ENCODE measurements at places on chromosomes 7 and 10.

DNA sequence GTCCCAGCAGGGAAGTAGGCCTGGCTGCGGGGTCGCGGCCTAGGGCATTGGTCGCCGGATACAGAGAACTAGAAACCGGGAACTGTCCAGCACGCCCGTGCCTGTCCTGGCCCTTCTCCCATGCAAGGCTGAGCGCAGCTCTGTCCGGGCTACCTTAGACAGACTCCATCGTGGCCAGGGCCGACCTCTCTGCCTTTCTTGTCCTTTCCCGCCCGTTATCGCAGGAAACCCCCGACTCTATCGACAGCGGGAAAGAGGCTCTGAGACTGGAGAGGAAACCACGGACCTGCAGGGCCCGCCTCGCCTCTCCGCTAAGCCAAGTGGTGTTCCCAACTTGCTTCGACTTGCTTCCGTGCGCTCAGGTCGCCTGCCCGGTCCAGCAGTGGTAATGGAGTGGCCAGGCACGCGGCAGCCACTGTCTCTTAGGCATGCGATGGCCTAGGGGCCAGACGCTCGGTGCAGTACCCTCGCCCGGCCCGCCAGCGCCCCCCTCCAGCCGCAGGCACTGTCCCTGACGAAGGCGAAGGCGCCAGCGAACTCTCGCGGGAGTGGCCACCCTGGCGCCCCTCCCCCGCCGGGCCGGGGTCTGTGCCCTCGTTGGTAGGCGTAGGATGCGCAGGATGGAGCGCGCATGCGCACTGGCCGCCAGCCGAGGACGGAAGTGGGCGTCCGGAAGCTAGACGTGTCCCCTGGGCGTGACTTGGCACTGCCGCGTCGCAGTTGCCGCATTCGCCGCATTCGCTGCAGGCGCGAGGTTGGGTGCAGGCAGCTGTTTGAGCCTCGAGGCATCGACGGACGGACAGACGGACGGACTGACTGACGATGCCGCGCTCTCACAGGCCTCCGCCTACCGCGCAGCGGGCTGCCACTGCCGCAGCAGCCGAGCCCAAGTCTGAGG, 54.4 kb downstream of the MCMBP start:
- DNase-seq: peak; percentile 91

DNA sequence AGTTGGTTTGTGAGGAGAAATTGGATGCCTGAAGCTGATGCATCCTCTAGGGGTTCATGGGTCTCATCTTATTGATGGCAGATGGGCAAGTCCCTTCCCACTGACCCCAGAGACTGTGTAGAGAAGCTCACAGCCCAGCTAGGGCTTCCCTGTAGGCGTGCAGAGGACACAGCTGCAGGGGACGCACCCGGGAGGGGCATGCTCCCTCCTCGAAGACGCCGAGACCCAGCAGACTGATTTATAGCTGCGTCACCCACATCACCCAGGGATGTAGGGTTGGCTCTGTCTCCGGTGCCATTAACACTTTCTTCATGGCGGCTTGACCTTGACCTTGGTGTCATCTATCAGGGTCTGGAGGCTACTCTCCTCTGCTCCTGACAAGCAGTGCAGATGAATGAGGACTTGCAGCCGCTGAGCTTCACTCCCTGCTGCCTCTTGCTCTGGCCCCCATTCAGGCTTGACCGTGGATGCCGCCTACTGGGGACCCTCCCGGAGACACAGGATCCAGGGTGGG, 549.7 kb downstream of the TCERG1L start:
- DNase-seq: peak; percentile 5

GRCh38 chr7:143375298-143376034, 5.7 kb upstream of the ZYX start:
- DNase-seq: no peak

DNA sequence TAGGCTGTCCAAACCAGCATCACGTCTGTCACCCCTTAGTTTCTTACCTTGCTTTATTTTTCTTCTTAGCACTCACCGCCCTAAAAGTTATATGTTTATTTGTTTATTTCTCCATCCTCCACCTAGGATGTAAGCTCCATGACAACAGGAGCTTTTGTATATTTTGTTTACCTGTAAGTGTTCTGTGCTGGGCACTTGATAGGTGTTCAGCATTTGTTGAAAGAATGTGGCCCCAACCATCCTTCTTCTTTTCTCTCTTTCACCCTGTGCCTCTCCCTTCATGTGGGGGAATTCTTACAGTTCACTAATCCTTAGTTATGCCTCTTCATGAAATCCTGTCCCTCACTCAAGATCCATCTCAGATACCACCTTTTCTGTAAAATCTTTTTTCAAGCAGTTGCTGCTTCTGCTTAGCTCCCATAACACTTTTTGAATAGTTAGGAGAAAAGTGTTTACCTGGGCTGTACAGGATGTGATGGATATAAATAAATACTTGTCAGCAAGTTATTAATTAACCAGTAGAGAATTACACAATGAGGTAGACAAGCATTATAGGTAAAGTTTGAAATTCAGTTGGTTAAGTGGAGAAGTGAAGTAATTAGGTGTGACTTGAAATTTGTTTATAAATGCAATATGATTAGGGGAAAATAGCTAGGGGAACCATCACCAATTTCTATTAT, 9.7 kb downstream of the AHR start:
- DNase-seq: no peak

GRCh38 chr10:7626283-7626682, 40.5 kb downstream of the ITIH5 start:
- no peak for DNase-seq

GRCh38 chr7:50594734-50595485, 29.7 kb upstream of the DDC start:
- DNase-seq: no peak

DNA sequence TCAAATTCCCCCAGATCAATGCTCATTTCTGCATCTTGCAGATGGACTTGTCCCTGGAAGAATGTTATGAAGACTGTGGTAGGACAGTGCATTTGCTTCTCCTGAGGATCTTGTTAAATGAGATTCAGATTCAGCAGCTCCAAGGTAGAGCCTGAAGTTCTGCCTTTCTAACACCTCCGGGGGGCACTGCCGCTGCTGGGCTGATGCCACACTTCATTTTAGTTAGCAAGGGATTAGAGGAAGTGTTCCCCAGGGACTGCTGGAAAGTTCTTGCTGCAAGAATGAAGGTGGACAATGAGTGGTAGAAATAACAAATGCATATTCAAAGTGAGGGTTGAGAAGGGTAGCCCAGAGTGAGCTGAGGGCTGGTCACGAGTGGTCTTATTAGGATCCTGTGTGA, 434.3 kb upstream of the AKR1E2 start:
- no peak for DNase-seq

DNA sequence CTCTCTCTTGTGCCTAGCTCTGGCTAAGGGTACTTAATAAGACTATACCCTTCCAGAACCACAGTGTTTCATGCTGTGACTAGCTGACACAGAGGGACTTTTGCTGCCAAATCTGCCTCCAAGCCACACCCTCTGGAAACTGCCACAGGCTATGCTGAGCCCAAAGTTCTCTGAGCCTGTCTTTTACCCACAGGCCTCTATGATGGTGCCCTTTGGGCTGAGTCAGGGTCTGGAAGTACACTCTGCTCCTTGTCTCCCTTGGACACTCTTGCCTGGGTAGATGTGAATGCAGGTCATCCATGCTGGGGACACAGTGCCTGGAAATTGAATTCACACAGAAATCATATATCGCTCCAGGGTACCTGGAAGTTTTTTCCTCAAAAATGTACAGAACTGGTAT, 22.6 kb downstream of the DYDC1 start:
- no peak for DNase-seq

GRCh38 chr10:51743146-51743545, 43.8 kb upstream of the CSTF2T start:
- DNase-seq: no peak

GRCh38 chr10:13904064-13904463, 317.3 kb downstream of the PRPF18 start:
- no peak for DNase-seq

- no peak for DNase-seq
Measured at GRCh38 chr10:95360122-95360714, 69.4 kb upstream of the PDLIM1 start.

GRCh38 chr7:106848851-106849442, 16.1 kb upstream of the PIK3CG start:
- DNase-seq: no peak

GRCh38 chr10:29949411-29950011, 109.9 kb downstream of the JCAD start:
- DNase-seq: no peak

- no peak for DNase-seq
Measured at GRCh38 chr7:16066805-16067459, 354.4 kb downstream of the CRPPA start.

GRCh38 chr7:112067632-112068540, 138.3 kb downstream of the DOCK4 start:
- DNase-seq: no peak

DNA sequence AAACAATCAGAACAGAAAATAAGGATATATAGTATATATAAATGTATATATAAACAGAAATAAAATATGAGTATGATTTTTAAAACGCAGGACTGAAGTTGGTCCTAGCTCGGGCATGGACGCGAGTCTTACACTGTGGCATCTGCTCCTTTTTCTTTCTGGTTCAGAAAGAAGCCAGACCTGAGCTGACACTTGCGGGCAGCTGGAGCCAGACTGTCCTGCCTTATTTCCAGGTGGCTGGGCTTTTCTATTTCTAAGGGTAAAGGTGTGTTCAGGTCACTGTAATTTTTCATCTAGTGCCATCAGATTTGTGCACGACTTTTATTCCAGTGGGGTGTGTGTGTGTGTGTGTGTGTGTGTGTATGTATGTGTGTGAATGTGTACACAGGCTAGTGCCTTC, 166.4 kb downstream of the GALNT17 start:
- DNase-seq: no peak

DNA sequence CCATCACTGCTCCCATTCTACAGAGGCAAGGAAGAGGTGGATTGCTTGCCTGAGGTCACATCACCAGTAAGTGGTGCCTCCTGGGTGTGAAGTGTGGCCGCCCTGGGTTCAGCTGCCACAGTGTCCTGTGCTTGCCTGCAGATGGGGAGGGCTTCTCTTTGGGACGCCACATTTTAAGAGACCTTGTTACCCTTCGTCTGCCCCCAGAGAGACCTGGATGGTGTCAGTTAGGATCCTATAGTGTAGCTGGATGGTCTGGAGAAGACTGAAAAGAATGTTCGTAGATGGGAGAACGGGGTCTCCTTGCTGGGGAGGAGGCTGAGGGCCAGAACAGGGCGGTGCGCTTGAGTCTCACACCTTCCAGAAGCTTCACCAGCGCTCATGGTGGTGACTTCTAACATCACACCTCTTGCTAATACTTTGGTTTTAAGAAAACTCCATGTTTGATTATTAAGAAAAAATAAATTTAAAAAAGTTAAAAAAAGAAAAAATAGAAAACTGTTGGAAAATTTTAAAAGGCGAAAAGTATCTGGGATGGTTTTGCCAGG, 2.3 kb downstream of the DOCK1 start:
- DNase-seq: no peak

DNA sequence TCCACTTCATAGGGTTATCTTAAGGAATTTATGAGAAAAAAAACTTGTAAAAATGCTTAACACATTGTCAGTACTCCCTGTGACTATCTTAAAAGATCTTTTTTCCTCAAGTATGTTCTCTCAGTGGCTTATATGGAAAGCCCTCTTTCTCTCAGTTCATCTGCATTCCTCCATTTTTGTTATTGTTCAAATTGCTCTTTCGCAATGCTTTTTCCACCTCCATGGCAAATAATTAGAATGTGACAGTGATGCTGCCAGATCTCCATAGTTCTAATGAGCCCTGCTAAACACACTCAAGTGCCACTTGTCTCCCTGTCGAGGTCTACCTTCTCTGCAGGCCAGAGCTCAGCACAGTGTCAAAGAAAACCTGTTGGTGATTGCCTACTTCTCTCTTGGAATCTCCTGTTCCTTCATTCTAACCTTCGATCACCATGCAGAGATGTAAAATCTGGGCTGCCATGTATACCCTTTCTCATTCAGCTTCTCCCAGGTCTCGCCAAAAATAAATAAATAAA, 37.2 kb upstream of the ABCB5 start:
- no peak for DNase-seq

GRCh38 chr7:108120933-108121332, 9.2 kb downstream of the LAMB4 start:
- DNase-seq: no peak

GRCh38 chr10:101140950-101141615, 10.0 kb downstream of the TLX1 start:
- no peak for DNase-seq

DNA sequence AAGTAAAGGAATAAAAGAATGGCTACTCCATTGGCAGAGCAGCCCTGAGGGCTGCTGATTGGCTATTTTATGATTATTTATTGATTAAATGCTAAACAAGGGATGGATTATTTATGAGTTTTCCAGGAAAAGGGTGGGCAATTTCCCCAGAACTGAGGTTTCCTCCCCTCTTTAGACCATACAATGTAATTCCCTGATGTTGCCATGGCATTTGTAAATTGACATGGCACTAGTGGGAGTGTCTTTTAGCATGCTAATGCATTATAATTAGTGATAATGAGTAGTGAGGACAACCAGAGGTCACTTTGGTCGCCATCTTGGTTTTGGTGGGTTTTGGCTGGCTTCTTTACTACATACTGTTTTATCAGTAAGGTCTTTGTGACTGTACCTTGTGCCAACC, 55.5 kb downstream of the BBS9 start:
- DNase-seq: no peak

DNA sequence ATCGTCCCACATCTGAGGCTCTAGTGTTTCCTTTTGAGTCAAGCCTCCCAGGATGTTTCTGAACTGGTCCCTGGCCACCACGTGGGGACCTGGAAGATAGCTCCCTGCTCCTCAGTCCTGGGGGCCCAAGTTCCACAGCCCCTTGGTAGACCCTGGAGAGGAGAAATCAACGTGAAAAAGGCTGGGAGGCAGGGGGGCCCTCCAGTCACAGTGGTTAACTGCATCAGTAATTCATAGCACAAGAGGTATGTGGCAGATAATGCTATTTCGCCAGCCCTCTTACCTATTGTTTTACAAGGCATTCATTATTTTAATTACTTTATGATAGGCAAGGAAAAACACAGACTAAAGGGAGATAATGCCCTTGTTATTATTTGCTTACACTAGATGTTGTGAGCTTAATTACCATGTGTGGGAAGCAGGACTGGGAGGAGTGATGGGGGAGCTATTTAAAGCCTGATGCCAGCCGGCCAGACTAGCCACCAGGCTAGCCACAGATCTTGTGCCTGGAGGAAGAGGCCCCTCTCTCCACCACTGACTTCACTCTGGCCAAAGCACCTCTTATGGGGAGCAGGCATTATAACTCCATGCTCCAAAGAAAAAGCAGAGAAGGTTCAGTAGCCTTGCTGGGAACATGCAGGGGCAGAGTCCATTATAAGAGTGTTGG, 230.7 kb downstream of the KCNMA1 start:
- DNase-seq: no peak

- DNase-seq: peak; percentile 76
Measured at GRCh38 chr10:58104351-58104751, 163.3 kb downstream of the IPMK start.

DNA sequence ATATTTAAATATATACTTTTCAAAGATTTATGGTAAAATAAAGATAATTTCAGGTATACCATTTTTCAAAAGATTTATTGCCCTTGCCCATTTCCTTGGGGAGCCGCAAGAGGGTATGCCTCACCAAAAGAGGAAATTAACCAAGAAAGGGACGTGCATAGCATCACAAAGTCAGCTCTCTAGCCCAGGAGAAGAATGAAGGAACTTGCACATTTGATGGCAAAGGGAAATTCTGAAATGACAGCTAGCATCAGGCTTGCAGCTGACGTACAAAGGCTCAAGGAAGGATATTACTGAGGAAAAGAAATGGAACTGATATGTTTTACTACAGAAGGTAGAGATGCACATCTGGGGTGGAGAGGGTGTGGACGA, 93.6 kb upstream of the RSU1 start:
- no peak for DNase-seq

- peak; percentile 94 for DNase-seq
Measured at GRCh38 chr10:102394079-102394800, 1.3 kb upstream of the NFKB2 start.

GRCh38 chr7:2997014-2997413, 46.7 kb downstream of the CARD11 start:
- DNase-seq: no peak

All from right hindlimb (tissue), 1 donor.